Hippocampal formation (tissue), 2 donors: ENCODE measurements at places on chromosomes 7 and 10.

DNA sequence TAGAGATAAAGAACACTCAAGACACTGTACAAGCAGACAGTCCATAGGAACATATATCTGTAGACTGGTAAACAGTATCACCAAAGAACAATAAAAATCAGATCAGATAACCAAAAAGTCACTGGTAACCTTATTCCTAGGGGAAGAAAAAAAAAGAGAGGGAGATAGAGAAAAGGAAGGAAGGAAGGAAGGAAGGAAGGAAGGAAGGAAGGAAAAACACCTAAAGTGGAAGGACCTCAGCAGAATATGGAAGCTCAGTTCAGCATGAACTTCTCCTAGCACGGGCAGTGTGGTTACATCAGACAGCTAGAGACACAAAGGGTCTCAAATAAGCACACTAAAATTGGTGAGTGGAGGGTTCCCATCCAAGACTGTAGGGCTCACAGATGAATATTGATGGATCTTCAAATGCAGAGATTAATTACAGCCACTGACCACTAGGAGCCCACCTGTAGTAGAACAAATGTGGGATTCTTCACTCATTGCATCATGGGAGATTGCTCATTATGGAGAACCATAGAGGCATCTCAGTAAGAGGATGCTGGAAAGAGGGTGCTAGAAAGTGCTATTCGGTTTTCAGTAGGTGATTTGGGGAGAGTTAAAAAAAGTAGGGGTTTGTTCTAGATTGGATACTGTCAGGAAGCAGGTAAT is 293.4 kb upstream of the C7orf33 start:
- no peak for DNase-seq

DNA sequence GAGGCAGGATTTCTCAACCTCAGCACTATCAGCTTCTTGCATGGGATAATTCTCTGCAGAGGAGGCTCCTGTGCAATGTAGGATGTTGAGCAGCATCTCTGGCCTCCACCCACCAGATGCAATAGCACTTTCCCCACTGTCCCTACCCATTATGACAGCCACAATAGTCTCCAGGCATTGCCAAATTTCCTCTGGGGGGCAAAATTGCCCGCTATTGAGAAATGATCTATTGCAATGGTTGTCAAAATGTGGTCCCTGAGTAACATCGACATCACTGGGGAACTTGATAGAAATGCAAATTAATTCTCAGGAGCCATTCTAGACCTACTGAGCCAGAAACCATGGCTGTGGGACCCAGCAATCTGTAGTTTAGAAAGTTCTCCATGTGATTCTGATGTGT is 7.0 kb downstream of the KCNK18 start:
- no peak for DNase-seq

- DNase-seq, result no peak
Measured at GRCh38 chr7:140214075-140214684, 37.4 kb upstream of the KDM7A start.

- no peak for DNase-seq
Measured at GRCh38 chr7:107076781-107077698, 32.5 kb downstream of the PRKAR2B start.

DNA sequence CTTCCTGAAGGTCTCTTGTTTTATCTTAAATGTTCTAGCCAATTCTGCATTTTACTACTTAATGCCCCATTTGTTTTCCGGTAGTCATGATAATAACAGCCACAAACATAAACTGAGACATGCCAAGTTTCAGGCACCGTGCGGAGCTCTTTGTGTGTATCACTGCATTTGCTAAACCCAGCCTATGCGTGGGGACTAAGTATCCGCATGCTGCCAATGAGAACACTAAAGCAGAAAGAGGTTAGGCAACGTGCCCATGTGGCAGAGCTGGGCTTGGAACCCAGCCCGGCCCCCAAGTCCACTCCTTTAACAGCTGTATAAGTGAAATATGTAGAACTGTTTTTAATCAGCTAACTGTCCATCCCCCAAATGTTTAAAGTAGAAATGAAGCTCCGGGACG is 54.1 kb downstream of the SLIT1 start:
- DNase-seq, result no peak

DNA sequence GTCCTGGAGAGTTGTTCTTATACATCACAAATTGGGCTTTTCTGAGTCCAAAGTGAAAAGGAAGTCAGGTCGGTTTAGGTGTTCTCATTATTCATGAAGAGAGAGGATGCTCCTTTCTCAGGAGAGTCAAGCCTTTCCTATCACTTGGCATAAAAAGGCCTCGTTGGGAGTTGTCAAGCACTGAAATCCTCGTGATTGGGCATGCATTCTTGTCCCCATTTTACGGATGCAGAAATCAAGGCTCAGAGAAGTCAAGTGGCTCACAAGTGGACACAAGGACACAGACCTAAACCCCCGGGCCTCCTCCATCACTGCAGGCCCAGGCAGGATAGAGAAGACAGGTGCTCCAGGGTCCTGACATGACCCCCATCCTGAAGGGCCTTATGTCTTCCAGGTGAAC is 8.5 kb downstream of the RBP3 start:
- no peak for DNase-seq

- no peak for DNase-seq
Measured at GRCh38 chr7:55504093-55504859, 68.0 kb downstream of the VOPP1 start.

DNA sequence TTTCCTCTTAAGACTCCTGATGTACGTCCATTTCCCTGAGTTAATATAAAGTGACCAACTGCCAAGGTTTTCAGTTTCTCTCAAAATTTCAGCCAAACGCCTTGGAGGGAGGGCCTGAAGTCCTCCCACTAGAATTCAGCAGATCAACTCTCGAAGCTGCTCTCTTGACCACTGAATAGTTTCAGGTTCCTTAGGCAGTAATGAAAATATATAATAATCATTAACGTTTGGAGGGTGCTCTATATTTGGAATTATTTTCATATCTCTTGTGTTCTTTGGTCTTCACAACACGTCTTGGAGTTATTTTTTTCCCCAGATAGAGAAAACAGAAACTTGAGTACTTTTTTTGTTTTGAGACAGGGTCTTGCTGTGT is 123.6 kb upstream of the SFMBT2 start:
- no peak for DNase-seq

DNA sequence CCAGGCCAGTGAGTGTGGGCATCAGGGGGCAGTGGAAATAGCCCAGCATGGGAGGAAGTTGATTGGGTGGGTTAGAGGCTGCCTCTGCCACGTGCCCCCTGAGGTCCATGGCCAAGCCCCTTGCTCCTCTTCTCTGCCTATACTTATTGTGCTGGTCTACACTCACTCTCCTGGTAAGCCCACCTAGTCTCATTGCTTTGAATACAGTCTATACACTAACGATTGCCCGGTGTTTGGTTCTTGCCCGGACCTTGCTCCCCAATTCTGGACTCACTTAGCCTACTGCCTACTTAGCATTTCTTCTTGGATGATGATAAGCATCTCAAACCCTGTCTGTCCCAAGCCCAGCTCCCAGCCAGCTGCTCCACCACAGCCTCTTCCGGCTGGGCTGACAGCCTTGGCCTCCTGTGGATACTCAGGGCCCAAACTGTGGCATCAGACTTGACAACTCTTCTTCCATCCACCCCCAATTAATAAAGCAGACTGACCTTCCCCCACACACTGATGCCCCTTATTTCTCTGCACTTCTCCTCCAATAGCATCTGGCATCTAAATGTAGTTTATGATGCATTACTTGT is 10.1 kb downstream of the LRRC18 start:
- no peak for DNase-seq

GRCh38 chr10:32055478-32056135 is 618 bp downstream of the KIF5B start:
- DNase-seq, result peak; percentile 84

DNA sequence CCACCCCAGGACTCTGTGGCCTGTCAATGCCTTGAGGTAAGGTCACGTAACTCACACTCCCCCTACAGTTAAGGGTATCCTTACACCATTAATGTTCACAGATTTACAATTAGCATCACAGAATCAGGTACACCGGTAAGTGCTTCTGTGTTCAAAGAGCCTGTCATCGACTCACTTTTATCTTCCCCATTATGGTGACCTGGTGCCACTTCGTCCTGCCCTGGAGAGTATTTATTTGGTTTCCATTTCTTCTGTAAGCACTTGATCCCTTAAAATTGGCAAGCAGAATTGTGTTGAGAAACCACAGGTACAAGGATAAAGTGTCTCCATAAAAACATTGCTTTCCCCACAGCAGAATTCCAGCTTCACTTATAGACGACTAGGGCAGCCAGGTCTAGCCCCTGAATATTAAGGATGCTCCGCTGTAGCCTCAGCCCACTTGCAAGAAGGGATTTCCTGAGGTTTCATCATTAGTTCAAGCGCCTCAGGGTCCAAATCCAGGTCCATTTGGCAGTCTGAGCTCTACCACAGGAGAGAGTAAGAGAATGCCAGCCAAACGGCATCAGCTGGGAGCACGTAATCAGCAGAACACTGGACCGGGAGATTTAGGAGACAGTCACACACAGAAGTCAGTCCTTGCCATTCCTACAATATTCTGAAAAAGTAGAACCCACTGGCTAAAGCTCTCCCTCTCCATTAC is 10.1 kb downstream of the ATXN7L1 start:
- DNase-seq, result no peak

GRCh38 chr10:21369697-21370096 is 155.8 kb downstream of the SKIDA1 start:
- no peak for DNase-seq

GRCh38 chr10:70404787-70405036 is 767 bp downstream of the EIF4EBP2 start:
- DNase-seq, result no peak

- no peak for DNase-seq
Measured at GRCh38 chr7:41773756-41774155, 70.9 kb upstream of the INHBA start.

DNA sequence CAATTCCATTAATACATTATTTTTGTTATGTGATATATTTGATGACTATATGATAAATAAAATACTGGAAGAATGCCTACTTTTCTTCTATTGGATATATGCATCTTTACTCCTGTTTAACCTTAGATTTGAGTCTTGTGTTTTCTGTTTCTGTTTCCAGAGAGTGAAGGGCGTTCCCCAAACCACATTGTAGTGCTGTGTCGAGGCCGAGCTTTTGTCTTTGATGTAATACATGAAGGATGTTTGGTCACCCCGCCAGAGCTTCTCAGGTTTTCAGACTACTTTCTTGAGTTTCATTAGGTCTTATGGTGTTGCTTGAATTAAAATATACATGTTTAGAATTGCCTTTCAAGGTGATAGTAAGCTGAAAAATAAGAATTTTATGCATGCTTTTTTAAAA is 23.8 kb downstream of the CROT start:
- no peak for DNase-seq

DNA sequence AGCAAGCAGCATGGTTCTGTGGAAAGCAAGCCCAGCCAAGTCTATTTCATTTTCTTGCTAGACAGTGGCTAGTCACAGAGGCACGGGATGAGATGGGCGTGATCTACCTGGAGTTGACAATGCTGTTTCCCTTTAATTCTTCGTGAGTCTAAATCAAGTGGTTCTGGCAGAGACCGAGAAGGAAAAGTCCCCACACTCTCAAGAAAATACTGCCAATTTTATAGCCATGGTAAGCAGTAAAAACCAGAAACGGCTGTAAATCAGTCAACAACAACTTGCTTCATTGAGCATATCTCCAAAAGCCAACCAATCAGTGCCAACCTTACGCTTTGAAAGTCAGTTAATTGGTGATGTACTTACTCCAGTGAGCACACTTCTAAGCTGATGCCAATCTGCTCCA is 223.4 kb downstream of the SEC23IP start:
- DNase-seq, result no peak

DNA sequence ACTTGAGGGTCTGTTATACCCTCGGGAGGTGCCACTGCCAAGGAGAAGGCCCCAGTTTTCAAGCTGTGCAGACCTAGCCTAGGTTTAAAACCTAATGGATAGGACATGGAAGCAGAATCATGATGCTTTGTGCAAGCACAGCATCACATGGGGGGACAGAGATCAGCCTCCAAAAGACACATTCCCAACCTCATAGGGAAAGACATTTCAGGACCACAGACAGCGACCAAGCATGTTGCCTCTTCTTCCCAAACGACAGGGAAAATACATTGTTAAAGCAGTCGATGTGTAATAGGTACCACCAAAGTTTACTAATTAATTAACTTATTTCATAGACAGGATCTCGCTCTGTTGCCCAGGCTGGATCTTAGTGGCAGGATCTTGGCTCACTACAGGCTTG is 573.9 kb downstream of the TCERG1L start:
- DNase-seq, result no peak

DNA sequence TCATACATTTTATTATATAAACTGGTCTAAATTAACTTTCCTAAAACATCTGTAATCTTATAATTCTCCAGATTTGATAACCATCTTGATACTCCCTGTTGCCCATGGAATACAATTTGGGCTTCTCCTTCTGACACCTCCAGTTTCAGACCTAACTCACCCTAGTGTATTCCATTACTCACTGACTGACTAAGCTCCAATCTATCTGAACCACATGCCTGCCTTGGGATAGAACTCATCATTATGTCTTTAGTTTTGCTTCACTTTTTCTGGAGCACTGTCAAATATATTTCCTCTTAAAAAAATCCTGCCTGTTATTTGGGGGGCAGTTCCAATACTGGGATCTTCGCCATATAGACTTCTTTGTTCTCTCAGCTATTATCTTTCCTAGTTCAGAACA is 4.9 kb upstream of the FOXP2 start:
- DNase-seq, result no peak

DNA sequence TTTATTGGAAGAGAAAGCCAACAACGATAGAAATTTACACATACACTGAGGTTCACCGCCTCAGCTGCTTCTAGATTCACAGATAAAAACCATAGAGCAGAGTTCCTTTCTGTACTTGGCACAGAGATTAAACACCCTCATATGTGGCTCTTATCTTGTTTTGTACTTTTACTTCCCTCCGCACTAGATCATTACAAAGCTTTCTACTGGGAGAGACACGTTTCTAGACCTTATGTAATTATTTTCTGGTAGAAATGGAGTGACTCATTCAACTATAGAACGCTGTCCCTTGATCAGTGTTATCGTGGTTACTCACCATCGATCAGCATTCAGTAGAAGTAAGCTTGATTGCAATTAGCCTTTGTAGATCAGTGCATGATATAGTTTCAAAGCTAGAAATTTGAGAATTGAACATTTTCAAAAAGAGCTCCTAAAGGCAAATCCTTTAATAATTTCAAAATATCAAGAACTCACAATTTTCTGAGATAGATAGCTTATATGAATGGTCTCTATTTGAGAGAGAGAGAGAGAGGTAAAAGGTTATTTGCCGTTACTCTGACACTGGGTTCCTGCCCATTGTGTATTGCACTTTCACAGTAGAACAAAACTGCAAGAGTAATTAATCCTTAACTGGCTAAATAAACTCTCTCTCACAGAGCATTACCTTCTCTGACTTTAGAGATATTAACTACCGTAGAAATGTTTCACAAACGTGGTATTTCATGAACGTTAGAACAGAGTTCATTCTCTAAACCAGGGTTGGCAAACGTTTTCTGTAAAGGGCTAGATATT is 26.1 kb upstream of the DNAJC1 start:
- DNase-seq, result no peak

DNA sequence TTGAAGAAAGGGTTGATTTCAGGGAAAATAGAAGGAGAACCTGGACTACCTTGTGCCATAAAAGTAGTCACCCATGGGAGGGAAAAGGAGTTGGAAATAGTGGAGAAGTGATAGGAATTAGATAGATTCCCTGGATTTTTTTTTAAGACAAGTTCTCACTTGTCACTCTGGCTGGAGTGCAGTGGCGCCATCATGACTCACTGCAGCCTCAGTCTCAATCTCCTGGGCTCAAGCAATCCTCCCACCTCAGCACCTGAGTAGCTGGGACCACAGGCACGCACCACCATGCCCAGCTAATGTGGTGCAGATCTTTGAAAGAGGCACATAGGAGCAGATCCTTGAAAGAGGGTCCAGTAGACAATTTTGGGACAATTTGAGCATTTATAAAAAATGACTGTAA is 9.5 kb upstream of the BLNK start:
- no peak for DNase-seq

- DNase-seq, result no peak
Measured at GRCh38 chr10:8412541-8412940, 358.1 kb downstream of the GATA3 start.
